ENCODE measurements at places on chromosomes 2 and 18.

DNA sequence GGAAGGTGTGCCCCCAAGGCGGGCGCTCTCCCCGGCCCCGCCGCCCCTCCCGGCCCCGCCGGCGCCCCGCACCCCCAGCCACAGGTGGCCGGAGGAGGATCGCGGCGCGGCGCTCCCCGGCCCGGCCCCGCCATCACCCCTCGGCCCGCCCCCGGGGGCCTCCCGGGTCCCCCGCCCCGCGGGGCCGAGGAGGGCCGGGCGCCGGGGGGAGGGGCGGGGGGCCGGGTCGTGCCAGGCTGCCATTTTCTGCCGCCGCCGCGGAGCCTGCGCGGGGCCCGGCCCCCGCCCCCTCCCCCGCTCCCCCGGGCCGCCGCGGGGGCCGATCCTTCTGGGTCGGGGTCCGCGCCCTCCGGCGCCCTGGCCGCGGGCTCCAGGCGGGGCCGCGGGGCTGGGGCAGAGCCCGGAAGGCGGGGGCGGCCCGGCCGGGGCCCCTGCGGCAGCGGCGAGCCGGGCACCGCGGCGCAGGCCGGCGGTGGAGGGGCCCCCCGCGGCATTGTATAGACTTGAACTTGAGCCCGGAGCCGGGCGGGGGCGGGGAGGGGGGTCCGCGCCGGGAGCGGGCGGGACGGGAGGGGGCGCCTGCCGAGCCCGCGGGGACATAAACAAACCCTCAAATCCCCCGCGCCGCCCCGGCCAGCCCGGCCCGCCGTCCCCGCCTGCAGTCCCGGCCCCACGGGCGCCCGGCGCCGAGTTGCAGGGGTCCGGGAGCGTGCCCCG lies 556 bp downstream of the DNMT3A start:
- no peak for DNase-seq

- DNase-seq: no peak
These were observed 122.5 kb downstream of the TPGS2 start for GRCh38 chr18:36706134-36706881.

GRCh38 chr2:33212151-33212550 lies 264.3 kb upstream of the RASGRP3 start:
- DNase-seq: no peak

DNA sequence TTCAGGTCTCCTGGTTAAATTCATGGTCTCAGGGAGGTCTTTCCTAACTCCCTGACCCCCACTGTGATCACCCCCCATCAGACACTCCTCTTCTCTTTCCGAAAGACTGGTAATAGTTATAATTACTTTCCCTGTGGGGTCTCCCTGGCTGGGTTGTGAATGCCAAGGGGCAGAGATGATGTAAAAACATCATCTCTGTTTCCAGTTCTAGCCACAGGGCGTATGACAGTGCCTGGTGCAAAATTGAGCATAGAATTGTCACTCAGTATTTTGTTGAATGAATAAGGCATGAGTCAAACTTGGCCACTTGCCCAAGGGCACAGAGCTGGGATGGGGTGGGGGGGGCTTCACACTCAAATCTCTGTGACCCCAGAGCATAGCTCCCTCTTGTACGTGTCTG lies 65.2 kb downstream of the LTBP1 start:
- DNase-seq: no peak

GRCh38 chr2:226793646-226794045 lies 6.0 kb downstream of the IRS1 start:
- no peak for DNase-seq

DNA sequence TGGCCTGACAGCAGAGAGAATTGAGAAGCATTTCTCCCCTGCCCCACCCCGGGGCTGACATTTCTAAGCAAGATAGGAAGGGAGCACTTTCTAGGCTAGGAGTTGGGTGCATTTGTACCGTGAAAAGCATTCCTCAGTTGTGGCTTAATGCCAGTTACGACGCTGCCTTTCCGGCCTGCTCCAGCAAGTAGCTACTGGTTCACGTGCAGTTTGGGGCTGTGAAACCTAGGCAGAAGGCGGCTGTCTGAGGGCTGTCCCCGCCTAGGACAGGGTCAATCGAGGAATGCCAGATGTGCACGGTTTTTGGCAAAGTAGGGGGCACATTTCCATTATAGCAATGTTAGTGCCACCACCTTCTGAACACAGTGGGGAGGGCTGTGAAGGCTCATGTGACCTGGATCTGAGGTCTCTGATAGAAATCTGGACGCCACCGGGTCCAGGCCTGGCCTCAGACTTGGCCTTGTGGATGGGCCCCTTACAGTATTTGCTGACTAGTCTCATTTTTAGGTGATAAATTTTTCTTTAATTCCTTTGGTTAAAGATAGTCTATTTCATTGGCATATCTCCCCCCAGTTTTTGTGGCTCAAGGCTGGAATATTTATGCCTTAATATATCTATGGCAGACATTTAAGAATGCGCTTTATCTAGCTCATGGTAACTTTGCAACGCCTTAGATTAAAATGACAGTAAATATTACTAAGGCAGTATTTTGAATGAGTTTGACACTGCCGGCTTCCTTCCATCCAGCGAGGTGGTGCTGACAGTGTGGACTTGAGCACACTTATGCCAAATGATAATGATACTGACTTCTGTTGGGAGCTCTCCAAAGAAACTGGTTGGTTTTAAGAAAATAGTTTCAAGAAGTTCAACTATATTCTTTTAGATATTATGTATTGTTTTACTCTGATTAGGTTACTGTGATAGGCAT lies 78.7 kb downstream of the LPIN1 start:
- no peak for DNase-seq

DNA sequence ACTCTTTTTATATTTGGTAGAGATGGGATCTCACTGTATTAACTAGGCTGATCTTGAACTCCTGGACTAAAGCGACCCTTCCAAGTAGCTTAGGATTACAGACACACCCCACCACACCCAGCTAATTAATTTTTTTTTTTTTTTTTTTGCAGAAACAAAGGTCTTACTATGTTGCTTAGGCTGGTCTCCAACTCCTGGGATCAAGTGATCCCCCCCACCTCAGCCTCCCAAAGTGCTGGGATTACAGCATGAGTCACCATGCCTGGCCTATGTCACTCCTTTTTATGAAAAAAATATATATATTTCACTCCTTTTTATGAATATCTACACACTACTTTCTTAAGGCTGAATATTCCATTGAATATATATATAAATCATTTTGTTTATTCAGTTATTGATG lies 162.8 kb downstream of the MGAT5 start:
- no peak for DNase-seq

- no peak for DNase-seq
These were observed 52.2 kb upstream of the GPC1 start for GRCh38 chr2:240383099-240383758.

- DNase-seq: no peak
These were observed 100.3 kb downstream of the TTC32 start for GRCh38 chr2:19801367-19802080.

DNA sequence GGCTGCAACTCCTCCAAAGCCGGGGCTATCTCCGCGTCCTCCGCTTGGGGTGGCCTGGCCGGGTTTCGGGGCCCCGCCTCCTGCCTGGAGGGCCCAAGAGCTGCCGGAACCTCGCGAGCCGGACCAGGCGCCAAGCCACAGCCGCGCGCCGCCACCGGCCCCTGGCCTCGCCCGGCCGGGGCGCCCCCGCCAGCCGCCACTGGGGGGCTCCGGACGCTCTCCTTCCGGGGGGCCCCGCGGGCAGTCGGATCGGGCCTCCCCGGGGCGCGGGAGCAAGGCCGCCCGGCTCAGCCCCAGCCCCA lies 17.4 kb upstream of the HAAO start:
- DNase-seq: no peak

- no peak for DNase-seq
These were observed 591 bp downstream of the SLC16A14 start for GRCh38 chr2:230068016-230068650.

DNA sequence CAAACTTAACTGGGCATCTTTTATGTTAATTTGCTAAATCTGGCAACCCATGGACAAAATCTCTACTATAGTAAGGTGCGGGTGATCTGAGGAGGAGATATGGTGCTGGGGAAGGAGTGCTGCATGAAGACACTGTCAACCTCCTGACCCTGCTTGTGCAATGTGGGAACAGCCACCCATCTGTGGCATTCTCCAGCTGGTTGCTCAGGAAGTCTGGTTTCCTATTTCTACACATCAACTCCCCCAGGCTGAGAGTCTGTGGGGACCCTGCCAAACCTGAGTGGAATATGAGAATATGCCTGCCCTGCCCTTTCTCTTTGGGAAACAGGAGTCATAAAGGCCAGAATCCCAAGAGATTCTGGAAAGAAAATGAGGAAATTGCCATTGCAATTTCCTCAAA lies 60.1 kb upstream of the PAX3 start:
- DNase-seq: no peak

DNA sequence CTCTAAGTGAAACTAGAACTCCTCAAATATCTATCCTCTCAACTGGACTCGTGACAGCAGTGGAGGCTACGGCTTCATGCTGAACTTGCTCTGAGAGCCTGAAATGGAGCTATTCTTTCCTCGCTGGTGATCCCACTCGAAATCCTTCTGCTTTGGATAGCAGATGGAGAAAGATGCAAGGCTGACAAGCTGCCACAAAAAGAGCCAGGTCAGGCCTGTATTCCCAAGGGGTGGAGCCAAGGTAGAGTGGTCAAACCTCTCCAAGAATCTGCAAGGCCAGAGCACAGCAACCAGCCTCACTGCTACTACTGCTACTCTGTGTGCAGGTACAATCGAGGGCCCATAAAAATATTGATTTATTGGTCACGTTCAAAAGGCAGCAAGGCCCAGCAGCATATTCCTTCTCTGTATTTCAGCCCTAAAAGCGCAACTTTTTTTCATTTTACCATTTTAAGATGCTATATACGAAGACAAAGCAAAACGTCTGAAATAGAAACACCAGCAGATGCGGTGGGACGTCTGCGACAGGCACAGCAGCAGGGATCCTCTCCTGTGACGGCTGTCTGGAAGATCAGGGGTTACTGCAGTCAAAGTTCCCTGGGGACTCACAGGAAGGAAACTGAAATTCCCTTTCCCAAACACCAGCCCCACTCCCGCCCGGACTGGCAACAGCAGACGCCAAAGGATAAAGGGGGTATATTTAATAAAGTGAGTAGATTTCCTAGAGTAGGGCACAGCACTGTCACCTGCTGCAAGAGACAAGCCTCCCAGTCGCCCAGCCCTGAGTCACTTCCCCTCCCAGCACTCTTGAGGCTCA lies 2.4 kb downstream of the SPRED2 start:
- DNase-seq: no peak

GRCh38 chr2:22360735-22361374 lies 1024.1 kb upstream of the KLHL29 start:
- DNase-seq: no peak

GRCh38 chr2:148570989-148571388 lies 73.6 kb upstream of the EPC2 start:
- DNase-seq: no peak

GRCh38 chr2:126662621-126663020 lies 6.7 kb downstream of the GYPC start:
- DNase-seq: no peak

GRCh38 chr2:1847846-1848598 lies 103.7 kb upstream of the PXDN start:
- no peak for DNase-seq

All from stimulated activated CD4-positive, alpha-beta T cell treated with anti-CD3 and anti-CD28 coated beads, Interleukin-1b, Interleukin-23, amount 100 ng/mL, for 24 hours (primary cell).